ENCODE measurements at places on chromosomes 7 and 10.

DNA sequence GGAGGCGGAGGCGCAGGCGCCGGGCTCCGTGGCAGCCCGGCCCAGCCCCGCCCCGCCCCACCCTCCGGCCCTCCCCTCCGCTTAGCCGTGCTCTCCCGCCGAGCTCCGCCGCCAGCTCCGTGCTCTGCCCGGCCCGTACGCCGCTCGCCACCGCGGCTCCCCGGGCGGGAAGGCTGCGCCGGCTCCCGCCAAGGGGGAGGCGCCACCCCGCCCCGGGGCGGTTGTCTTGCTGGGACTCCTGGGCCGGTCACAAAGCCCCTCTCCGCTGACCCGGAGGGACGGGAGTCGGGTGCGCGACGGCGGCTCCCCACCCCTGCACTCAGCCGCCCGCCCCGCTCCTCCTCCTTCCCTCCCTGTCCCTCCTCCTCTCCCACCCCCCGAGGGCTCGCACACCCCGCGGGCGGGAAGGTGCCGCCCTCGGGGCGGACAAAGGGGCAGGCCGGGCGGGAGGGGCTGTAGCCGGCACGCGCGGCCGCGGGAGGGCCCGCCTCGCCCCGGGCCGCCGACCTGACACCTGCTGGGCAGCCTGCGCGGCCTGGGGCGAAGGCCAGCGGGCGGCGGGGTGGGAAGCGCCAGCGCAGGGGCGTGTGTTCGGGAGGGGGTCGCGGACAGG, 11.5 kb upstream of the SP8 start:
- no peak for DNase-seq

- no peak for DNase-seq
These were observed 38.5 kb downstream of the MCU start for GRCh38 chr10:72730479-72730878.

- DNase-seq: no peak
These were observed 20.8 kb downstream of the CYP3A43 start for GRCh38 chr7:99848420-99849216.

DNA sequence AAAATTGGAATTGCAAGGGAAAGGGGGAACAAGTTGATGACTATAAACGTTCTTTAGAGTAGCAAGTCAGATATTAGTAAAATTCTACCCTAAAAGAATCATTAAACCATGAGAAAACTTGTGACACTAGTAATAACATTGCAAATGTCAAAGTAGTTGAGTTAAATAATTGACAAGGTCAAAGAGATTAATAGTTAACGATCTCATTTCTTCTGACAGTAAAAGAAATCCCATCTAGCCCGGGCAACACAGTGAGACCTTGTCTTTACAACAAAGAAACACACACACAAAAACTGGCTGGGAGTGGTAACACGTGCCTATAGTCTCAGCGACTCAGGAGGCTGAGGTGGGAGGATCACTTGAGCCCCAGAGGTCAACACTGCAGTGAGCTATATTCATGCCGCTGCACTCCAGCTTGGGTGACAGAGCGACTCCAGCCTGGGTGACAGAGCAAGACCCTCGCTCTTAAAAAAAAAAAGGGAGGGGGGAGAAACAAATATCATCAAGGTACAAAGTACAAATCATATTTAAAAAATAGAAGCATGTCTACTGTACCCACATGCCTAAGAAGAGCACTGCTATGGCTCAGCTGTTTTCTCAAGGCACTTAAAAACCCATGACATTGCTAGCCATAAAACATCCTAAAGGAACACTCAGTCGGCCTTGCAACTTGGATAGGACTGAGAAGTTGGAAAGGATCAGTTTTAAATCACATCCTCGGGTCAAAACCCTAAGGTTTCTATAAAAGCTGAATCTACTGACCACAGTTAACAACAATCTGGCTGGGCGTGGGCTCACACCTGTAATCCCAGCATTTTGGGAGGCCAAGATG, 401.1 kb downstream of the PARD3 start:
- no peak for DNase-seq

GRCh38 chr10:2936816-2937215, 130.5 kb upstream of the PFKP start:
- no peak for DNase-seq

DNA sequence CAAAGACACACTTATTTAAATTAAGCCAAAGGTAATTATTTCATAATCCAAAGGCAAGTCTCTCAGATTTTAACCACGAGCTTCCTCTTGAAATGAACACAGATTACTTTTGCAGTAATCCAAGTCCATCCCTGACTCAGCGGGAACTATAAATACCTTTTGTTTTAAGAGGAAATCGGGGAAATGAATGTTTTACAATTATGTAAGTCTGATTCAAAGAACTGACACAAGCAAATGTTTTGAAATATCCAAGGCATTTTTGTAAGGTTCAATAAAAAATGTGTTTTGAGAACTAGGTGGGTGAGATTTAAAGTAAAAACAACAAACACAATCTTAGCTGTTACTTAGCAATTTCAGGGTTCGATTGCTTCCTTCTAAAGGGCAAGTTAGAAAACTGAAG, 179.8 kb upstream of the ASAH2 start:
- DNase-seq: no peak

DNA sequence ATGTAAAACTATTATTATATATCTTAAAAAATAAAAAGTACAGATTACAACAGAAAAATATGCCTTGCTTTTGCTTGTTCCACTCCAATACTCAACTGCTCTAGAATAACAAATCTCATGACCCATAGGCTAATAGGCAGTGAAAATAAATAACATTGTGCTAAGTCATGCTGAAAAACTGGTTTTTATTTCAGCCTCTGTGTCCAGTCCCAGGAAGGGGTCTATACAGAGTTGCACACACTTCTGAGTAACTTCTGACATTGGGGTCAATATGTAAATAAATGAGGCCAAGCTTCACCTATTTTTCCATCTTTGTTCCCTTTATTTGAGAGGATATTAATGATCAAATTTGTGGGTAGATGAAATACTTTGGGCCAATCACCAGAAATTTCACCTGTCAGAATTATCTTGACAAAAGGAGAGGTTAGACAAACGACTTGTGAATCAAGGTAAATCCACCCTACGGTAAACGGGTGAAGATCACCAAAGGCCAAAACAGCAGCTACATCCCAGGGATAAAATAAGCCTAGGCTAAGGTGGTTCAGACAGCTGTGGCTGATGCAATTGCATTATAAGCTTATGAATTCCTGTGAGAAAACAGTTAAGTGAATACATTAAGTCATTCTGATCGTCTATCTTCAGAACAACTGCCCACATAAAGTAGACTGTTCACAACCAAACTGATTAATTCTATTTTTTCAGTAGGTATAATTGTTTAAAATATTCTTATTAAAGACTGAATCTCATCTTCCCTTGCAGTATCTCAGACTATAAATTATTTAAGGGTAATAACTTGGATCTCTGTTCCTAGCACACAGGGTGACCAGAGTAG, 87.5 kb downstream of the UBE2H start:
- no peak for DNase-seq

DNA sequence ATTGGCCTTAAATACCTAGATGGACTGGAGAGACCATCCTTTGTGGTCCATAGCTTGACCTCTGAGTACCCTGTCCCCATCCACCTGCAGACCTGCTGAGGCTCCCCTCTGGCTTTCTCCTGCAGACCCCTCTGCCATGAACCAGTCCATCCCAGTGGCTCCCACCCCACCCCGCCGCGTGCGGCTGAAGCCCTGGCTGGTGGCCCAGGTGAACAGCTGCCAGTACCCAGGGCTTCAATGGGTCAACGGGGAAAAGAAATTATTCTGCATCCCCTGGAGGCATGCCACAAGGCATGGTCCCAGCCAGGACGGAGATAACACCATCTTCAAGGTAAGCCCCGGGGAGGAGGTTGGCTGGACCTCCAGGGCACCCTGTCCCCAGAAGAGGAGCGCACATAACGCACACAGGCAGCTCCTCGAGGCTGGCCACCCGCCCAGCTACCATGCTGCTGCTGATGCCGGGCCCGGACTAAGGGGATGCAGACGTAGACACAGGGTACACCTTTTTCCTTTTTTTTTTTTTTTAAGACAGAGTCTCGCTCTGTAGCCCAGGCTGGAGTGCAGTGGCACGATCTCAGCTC, 4.3 kb downstream of the IRF5 start:
- no peak for DNase-seq
